ENCODE measurements at places on chromosomes 7 and 10.

GRCh38 chr7:148535217-148535616 is 55.3 kb upstream of the C7orf33 start:
- no peak for DNase-seq

- no peak for DNase-seq
Measured at GRCh38 chr10:59405235-59405634, 42.9 kb upstream of the FAM13C start.

GRCh38 chr7:71708710-71709109 is 576.8 kb downstream of the GALNT17 start:
- no peak for DNase-seq

DNA sequence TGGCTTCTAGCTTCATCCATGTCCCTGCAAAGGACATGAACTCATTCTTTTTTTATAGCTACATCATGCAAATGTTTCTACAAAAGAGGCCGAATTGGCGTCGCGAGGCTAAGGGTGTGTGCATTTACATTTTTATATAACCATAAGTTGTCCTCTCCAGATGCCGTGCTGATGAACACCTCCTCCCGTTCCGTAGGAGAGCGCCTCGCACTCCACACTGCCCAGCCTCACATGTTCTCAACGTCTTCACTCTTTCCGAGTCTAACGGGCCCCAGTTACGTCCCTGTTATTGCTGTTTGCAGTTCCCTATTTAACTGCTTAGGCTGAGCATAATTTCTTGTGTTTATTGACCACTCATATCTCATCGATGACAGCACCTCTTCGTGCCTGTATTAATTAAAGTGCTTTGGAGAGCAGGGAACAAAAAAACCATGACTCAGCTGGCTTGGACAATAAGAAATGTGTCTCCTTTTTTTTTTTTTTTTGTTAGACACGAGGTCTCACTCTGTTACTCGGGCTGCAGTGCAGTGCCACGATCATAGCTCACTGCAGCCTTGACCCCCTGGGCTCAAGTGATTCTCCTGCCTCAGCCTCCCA is 113.5 kb upstream of the SDK1 start:
- no peak for DNase-seq

GRCh38 chr10:105950410-105950809 is 1214.1 kb downstream of the SORCS1 start:
- DNase-seq = peak; percentile 9

- no peak for DNase-seq
Measured at GRCh38 chr7:4091767-4092166, 590.3 kb upstream of the FOXK1 start.

DNA sequence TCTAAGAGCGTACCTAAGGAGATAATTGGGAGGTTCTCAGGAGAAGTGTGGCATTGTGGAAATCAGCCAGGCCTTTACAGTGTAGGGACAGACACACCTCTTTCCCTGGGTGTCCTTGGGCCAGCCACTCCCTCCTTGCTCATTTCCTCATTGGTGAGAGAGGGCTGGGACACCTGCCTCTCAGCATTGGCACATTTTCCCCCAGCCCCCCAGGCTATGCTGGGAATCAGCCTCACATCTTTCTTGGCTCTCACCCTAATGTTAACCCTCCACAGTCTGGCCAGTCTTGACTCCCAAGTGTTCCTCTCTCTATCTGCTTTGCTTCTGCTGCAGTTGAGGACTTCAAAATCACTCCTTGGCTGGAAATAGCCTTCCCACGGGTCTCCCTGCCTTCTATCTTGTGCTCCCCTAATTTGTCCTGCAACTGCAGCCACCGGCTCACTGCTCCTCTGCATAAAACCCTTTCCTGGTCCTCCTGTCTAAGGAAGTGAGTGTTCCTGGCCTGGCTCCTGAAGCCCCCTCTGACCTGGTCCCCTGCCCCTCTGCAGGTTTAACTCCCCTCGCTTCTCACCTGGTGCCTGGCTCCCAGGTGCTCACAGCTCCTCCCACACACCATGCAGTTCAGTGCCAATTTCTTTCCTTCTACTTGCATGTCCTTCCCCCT is 15.8 kb downstream of the TBXAS1 start:
- no peak for DNase-seq

DNA sequence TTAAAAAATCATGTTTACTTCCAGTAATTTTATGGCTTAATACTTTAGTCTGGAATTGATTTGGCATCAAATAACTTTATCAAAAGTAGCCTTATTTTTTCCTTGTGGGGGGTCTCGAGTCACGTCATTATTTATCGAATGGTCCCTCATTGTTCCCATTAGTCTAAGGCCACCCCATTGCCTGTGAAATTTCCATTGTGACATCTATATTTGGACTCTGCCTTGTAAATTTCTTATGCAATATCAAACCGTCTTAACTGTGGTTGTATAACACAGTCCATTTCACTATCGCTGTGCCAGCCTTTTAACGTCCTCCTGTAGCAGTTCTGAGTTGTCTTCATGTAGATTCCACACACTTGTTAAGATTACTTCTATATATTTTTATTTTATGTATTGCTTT is 103.9 kb upstream of the RET start:
- no peak for DNase-seq

DNA sequence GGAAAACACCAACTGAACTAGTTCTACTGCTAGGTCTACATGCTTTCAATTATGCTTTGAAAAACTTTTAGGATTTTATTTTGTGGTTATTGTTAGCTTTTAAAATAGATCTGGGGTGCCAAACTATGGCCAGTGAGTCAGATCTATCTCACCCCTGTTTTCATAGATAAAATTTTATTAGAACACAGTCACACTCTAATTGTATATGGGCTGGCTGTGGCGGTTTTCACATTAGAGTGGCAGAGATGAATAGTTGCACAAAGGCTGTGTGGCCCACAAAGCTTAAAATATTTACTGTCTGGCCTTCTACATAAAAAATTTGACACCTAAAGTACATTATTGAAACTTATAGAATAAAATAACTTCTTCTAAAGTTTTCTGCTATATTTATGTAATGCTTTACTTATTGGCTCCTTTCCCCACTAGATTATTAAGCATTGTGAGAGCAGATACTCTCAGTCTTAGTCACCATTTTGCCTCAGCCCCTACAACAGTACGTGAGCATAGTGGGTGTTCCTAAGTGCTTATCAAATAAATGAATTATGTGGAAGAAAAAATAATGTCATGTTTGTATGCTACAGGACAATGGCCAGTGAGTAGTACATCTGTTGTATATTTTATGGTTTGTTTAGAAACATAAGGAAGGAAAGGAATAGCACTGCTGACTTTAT is 5.4 kb upstream of the SUV39H2 start:
- DNase-seq = no peak

DNA sequence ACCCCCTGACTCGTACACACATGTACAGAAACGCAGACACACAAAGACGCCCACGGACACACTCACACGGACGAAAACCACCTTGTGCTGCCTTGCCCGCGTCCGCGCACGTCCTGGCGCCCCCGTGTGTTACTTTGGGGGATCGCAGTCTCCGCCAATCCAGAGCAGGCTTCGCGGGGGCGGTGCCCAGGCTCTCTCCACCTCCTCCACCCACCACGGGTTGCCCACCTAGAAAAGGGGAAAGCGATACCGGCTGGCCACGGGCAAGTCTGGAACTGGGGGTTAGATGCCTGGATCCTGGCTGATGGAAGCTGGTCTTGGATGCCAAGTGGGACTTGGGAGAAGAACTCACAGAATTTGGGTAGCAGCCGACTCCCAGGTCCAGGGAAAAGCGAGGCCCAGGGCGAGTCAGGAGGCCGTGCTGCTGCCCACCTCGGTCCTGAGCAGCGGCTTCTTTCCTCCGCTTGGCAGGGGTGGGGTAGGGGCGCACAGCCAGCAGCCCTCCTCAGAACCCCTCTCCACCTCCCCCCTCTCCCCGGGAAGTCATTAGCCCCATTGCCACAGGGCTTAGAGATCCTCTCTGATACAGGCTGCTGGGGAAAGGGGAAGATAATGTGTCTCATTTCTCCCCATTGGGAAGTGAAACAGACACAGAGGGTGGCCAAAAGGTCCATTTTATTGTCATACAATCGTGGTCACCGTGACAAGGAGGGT is 4.6 kb upstream of the VGF start:
- peak; percentile 45 for DNase-seq

DNA sequence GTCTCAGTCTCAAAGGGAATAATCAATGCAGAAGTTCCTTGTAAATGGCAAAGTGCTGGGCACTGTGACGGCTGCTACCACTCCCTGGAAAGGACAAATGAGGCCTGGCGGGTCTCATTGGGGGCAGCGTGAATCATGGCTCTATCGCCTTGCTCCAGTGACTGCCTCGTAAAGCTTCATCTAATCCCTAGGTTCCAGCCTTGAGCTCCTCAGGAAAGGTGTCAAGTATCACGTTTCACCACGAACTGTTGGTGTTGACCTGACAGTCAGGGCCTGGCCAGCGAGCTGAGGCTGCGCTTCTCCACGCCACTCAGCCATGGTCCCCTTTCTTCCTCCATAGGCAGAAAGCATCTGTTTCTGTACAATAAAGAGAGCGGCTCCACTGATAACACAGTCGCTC is 126.7 kb upstream of the ZNF32 start:
- DNase-seq = no peak

- DNase-seq = no peak
Measured at GRCh38 chr10:98267894-98268693, at the start of gene LOXL4. Gene LOXL4 (minus strand): TSS chr10:98268194. CDS start chr10:98263019, 5,175 bp downstream.

DNA sequence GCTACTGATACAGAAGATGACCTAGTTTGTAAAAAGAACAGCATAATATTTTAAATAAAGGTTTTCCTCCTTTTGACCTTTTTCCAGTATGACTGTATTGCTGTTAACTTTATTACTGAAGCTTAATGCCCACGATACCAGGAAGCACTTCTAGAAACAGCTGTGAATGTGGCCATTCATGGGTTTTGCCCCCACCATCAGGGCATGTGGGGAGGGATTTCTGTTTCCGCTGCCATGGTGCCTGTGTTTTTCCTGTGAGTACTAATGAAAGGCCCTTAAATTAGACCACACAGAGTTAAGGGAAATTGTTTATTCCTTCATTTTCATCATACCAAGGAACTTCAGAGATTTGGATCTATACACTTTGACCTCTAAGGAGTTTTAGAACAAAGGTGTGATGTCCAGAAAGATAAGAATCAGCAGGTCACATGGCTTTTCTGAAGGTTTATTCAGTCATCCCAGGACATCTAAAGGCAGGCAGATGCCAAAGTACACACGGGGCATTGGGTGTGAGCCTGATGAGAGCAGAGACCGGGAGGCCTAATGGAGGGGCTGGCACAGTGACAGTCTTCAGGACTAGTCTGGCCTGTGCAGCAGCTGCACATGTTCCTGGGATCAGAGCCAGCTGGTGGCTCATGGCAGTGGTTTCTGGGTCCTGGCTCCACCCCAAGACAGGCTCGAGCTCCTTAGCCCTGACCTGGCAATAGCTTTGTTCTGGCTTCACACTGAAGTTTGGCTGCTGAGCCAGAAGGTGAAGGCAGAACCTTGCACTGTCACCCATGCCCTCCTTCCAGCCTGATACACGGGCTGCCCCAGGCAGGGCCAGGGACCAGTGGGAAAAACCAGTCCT is 190.9 kb downstream of the REEP3 start:
- peak; percentile 80 for DNase-seq

DNA sequence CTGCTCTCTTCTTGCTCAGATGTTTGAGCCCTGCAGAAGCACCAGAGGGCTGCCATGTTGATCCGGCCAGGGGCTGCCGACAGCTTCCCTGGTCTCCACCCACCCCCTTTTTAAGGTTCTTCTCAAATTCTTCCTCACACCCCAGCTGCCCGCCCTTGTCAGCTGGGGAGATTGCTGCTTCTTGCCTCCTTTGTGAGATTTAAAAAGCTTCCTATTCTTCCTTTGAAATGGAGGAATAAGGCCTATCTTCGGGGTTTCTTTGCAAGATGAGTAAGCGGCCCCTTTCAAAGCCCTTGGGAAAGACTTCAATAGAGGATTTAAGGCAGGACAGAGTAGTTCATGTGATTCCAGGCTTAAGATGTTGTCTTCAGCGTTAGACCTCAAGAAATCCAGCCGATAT is 211.9 kb upstream of the SHH start:
- no peak for DNase-seq

DNA sequence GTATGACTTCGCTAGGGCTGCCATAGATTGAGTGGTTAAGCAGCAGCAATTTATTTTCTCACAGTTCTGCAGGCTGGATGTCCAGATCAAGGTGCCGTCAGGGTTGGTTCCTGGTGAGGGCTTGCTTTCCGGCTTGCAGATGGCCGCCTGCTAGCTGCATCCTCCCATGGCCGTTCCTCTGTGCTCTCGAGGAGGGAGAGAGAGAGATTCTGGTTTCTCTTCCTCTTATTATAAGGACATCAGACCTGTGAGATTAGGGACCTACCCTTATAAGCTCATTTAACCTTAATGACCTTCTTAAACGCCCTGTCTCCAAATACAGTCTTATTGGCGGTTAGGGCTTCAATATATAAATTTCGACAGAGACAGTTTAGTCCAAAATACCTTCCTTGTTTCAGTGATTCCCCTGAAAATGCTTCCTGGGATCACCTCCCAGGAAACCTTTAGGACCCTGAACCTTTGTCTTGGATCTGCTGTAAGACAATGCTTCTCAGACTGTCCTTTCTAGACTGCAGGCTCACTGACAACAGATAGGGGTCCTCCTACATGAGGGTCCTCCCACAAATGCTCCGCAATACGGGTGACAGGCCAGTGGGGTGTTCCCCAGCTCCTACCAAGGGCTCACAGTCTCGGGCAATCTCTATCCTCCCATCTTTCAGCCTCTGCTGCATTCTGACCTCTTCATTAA is 82.5 kb upstream of the BAIAP2L1 start:
- DNase-seq = no peak

DNA sequence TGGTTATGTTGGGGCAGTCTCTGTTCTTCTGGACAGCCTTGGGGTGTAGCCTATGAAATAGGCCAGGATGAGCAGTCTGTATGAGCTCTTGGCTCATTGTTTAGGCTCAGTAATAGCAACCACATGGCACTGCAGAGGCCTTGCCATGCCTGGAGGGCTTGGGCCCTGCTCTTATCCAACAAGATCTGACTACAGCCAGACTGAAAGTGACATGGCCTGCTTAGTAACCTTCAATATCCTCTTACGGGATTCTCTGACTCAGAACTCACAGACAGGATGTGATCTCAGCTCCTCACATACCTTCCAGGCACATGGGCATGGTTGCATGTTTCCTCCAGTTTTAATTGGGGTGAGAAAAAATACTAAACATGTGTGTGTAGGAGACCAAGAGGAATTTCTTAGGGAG is 289.3 kb downstream of the PTEN start:
- DNase-seq = no peak
